NCI-H526 treated with DMSO at 0.1 percent for 48 hours (cell line): ENCODE measurements at places on chromosomes 5 and 9.

DNA sequence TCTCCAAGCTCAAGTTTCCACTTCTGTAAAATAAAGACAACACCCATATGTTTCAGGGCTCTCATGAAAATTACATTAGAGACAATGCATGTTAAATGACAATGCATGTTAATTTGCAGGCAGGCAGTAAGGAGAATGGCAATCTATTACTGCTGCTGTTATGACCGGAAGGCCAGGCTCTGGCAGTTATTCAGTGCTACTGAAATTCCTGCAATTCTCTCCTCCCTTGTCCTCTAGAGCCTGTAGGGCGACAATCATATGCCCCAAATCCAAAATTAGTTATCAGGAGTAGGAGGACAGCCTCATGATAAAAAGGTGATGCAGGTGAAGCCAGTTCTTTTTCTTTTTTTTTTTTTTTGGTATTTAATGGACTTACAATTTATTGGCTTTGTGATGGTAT, 42.2 kb upstream of the CAST start:
- no peak for DNase-seq

DNA sequence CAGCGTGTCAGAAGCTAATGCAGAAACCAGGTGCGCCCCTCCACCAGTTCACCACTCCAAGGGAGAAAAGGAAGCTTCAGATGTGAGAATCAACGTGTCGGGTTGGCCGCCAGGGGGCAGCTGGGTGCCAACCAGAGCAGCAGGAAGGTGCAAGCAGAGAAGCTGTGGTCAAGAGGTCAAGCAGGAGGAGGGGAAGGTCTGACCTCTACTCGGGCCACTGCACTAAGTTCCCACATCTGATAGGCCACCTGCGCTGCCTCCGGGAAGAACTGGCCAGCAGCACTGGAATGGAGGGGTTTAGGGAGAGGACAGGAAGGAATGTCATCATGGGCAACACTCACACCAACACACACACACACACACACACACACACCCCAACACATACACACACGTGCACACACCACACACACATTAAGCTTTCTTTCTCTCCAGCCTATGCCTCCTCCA, 31.4 kb downstream of the ANXA6 start:
- peak; percentile 5 for DNase-seq

DNA sequence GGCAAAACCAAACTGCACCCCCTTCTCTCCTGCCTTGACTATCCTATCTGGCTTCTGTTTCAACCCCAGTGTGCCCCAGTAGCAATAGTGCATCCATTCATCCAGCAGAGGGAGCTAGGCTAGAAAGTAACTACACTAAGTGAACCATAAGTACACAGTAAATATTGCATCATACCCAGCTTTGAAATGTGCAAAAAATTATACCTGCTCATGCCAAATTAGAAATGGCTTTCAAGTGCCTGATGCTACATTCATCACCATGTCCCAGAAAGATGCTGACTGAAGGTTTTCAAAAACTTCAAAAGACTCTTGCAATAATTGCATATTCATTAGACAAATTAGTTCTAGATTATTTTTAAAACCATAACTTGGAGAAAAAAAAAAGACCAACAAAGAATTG, 153.5 kb downstream of the PRELID2 start:
- DNase-seq = peak; percentile 54

GRCh38 chr9:22240619-22241018, 206.0 kb upstream of the DMRTA1 start:
- no peak for DNase-seq

DNA sequence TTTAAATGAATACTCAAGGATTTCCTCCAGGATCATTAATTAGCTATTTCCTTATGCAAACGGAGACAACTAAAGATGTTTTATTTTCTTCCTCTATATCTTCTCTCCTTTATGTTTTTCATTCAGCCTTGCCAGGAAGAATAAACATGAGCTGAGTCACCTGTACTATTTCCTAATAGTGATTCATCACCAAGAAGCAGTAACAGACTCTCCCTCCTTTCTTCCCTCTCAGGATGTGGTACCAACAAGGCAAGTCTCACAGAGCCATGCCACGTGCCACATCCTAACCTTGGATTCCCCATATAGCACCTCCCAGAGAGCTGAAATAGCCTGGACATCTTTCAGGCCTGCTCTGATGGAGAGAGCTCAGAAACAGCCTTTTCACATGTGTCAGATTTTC, 758.6 kb upstream of the DMAC1 start:
- no peak for DNase-seq

DNA sequence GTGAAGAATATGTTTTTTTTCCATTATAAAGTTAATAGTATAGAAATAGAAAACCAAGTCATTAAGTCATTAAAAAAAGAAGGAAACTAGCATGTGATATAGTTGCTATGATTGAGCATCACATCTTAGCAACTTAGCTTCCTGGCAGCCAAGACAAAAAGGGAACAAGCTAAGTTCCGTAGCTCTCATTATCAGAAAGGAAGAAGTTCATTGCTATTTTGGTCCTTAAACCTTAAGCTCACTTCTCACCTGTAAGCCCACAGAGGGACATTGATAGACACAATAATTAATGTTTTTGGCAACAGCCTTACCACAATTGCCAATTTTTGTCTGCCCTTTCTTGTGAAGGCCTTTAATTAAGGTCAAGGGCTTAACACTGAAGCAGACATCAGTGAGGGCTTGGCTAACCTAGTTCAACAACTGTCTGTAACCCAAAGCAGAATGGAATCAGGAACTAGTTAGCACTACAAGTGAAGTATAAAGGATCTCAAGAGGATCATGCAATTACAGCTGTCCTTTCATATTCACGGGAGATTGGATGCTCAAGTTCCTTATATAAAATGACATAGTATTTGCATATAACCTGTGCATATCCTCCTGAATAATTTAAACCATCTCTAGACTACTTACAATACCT, 24.0 kb upstream of the KLF4 start:
- DNase-seq = peak; percentile 9

DNA sequence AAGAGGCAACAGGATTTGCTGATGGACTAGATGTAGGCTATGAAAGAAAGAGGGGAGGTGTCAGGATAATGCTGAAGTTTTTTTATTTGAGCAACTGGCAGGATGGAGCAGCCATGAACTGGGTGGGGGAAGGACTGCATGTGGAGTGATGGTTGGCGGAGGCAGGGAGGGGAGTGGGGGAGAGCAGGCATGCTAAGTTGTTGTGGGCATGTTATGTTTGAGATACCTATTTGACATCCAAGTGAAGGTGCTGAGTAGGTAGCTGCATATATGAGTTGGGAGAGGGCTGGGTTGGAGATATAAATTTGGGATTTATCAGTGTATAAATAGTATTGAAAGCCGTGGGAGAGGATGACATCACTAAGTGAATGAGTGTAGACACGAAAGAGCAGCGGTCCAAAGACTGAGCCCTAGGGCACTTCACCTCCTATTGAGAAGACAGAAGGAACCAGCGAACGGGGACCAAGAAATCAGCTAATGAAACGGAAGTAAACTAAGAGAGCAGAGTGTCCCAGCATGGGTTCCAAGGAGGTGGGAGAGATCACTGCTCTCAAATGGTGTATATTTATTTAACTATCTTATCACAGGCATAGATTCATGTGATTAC, 7.4 kb downstream of the BSPRY start:
- DNase-seq = no peak

DNA sequence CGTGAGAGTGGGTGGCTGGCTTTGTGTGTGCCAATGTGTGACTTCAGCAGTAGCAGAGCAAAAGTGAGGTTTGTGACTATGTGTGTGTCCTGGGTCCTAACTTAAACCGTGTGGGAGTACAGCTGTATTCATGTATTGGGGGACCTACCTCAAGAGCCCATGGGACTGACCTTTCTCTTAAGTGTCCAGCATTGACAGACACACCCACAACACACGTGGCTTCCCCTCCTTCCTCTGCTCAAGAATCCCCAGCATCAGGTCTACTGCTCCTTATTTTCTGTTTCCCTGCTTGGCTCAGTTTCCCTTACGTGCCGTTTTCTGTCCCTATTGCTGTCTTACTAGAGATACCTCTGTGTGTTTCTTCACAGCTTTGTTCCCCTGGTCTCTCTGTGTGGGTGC, 616 bp downstream of the IL11RA start:
- no peak for DNase-seq

GRCh38 chr5:107329850-107330249, 340.9 kb downstream of the EFNA5 start:
- no peak for DNase-seq

GRCh38 chr9:117938086-117938485, 233.9 kb downstream of the TLR4 start:
- no peak for DNase-seq

GRCh38 chr9:16542290-16542689, 328.2 kb downstream of the BNC2 start:
- no peak for DNase-seq

DNA sequence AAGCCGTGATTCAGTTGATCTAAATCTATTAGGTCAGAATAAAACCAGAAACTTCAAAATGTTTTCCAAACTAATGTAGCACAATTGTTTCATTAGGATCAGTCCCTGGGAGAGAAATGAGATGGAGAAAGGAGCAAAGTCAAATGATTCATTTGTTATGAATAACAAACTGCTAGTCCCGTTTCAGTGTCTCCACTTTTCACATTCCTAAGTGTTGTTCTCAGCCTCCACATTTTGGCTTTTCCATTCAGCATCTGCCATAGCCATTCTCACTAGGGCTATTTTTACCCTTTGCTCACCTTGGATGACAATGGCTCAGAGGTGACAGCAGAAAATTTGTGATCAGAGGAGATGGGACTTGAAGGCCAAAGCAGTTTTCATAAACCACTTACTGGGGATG, 314.1 kb upstream of the KIF2A start:
- DNase-seq = no peak

GRCh38 chr5:141560725-141561483, 57.9 kb downstream of the DIAPH1 start:
- DNase-seq = no peak

DNA sequence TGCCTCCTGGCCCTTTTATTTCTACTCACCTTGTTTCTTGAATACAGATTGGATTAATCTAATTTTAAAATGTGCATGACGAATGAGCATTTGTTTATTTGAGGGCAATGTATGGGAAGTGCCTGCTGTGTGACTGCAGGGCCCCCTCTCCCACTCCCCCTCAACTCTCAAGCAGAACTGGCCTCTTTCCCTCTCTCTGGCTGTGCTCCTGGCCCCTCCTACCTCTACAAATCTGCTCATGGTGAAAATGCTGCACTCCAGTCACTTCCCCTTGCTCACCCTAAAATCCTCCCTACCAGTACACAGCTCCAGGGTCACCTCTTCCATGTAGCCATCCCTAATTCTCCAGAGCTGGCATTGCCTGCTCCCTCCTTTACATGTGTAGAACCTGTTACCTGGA, 17.2 kb upstream of the NDST1 start:
- DNase-seq = no peak

DNA sequence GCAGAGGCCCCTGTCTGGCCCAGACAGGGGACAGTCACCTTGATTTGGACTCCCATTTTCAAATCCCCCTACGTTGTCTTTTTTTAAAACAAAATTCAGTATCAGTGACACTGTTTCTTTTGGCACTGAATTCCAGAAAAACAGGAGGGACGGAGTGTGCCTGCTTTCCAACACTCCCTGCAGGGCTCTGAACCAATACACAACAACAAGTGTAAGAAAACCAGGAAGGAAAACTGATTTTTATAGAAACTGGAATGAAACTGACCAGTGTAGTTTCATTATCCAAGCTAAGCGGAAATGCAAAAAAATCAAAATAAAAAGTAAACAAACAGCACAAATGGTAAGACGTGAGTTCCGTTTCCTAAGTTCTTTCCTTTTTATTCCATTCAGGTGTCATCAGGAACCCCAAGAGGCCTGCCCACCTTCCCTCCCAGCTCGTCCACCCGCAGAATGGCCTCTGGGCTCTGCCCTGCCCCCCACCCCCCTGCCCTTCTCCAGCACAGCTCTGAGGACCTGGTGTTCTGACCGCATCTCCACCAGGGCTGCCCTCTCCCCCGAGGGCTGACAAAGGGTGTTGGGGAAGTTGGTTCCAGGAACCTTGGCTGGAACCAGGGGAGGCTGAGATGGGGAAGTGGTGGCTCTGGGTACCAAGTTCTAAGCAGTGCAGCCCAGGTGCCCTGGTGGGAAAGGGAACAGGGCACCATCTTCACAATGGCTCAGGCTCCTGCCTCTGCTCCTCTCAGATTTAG, 73.6 kb downstream of the PSD2 start:
- no peak for DNase-seq

DNA sequence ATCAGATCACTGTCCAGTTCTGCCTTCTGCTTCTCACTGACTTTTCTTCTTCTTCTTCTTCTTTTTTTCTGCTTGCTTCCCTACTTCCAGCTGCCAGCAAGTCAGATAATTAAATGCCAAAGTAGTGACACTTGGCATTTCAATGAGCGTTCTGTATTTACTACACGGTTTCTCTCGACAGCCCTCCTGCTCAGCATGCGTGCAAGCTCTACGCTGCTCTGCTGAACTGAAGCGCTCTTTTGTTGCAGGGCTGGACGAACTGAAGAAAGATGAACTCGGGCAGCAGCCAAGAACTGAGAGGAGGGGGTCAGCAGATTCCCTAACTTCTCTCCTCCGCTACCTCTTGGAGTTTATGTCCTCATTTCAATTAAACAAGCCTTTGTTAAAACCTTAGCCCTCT, 319.1 kb downstream of the GLIS3 start:
- no peak for DNase-seq

DNA sequence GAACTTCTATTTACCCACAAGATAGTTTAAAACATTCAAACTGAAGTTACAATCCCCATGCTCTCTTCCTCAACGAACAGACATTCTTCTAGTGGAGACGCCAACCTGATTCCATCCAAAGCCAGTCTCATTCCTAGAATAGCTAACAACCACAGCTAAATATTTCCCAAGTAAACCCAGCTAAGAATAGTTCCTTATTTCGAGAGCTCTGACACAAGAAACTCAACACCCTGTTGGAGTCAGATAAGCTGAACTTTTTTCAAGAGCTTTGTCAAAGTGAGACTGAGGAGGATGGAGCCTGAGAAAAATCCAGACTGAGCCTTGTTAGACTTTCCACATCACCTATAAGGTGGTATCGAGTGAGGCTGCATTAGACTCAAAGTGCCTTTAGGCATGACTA, 56.7 kb upstream of the RPS23 start:
- no peak for DNase-seq

- no peak for DNase-seq
Observed at GRCh38 chr5:16809395-16810207, 126.5 kb downstream of the MYO10 start.

GRCh38 chr9:68433531-68434110, 77.2 kb downstream of the PGM5 start:
- DNase-seq = no peak

DNA sequence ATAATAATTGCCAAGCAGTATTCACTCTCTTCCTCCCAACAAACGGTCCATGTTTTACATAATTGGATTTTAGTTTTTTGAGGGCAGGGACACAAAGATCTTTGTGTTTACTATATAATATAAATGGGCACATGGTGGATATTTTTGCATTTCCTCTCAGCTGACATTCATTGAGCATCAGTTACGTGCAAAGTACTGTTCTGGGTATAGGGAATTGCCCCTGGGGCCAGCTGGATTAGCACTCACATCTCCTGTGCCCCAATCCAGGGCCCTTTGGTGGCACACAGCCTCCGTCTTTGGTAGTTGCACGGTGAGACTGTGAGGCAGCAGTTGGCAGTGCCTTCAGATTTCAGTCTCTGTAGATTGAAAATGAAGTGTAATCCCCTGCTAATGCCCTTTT, 1.6 kb downstream of the TDRD7 start:
- no peak for DNase-seq
